ENCODE measurements at places on chromosomes 2 and 18.

GRCh38 chr2:8986327-8986976 lies 17.0 kb downstream of the MBOAT2 start:
- no peak for DNase-seq

- DNase-seq = no peak
Observed at GRCh38 chr18:12599543-12599942, 58.4 kb downstream of the SPIRE1 start.

GRCh38 chr18:69628774-69629359 lies 228.2 kb downstream of the DOK6 start:
- no peak for DNase-seq

- DNase-seq = no peak
Observed at GRCh38 chr2:45401431-45401922, 209.6 kb downstream of the SRBD1 start.

- no peak for DNase-seq
Observed at GRCh38 chr2:105886029-105886454, 141.3 kb downstream of the NCK2 start.

DNA sequence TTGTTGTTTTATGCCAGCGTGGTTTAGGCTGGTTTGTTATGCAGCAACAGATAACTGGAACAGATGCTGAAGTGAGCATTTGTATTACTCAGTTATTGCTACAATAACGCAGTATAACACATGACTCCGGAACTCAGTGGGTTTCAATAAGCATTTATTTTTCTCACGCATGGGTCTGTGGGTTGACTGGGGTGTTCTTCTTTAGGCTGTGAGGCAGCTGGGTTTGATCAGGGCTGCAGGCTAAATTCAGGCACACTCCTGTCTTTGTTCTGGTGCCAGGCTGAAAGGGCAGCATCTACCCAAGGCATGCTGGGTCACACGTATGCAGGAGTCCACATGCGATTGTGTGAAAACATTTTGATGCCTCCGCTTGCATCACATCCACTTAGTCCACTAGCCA lies 3.8 kb upstream of the SLC1A4 start:
- DNase-seq = no peak

DNA sequence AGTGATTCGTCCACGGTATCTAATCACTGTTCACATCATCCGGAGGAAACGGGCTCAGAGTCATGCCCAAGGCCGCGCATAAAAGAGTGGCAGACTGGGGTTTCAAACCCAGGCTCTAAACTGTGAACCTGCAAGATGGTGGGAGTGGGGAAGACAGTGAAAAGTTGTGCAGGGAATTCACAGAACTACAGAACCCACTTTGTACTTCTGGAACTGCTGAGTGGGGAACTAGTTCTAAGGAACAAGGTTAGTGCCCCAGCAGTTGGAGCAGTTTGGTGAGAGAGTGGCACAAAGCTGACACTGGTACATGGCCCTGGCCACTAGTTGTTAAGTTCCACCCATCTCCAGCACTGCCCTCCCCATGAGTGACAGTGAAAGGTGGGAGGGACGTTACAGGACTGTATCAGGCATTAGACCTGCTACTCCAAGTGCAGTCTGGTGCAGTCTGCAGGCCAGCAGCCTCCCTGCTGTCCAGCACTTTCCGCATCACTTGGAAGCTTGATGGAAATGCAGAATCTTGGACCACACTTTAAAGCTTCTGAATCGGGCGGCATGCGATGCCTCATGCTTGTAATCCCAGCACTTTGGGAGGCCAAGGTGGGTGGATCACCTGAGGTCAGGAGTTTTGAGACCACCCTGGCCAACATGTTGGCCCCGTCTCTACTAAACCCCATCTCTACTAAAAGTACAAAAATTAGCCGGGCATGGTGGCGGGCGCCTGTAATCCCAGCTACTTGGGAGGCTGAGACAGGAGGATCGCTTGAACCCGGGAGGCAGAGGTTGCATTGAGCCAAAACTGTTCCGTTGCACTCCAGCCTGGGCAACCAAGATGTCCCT lies 47.3 kb downstream of the C2orf42 start:
- DNase-seq = no peak

GRCh38 chr2:193251909-193252308 lies 1057.2 kb upstream of the TMEFF2 start:
- no peak for DNase-seq

DNA sequence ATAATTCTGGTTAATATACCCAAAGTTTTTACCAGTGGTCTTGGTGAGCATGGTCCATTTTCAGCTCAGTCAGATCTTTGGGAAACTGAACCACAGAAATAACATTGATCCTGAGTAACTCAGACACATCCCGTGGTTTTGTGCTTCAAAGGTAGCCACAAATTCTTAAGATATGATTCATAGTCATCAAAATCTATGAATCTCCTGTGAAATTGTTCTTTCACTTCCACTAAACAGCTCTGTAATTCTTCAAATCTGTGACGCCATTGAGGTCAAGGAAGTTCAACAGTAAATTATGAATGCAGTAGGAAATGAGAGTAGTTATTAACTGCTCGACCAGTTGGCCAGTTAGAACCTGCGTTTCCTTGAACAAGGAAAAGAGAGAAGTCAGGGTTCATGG lies 147.3 kb downstream of the IRS1 start:
- DNase-seq = no peak

DNA sequence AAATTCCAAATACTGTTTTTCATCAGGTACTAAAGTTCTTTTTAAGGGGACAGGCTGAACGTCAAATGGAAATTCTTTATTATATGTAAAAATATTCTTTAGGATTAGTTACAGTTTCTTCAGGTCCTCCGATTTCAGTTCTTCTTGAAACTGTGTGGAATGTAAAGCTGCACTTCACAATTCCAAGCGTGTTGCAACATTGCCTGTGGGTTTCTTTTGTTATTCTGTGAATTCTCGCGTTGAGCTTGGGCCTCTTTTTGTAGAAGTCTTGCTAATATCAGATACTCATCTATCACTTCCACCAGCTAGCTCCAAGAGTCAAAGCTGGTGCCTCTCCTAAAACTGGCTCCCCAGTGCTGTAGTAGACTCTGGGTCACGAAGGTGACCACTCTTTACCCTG lies 642.6 kb downstream of the METTL4 start:
- no peak for DNase-seq

- DNase-seq = no peak
Observed at GRCh38 chr18:23274638-23275482, 139.6 kb downstream of the CABLES1 start.

DNA sequence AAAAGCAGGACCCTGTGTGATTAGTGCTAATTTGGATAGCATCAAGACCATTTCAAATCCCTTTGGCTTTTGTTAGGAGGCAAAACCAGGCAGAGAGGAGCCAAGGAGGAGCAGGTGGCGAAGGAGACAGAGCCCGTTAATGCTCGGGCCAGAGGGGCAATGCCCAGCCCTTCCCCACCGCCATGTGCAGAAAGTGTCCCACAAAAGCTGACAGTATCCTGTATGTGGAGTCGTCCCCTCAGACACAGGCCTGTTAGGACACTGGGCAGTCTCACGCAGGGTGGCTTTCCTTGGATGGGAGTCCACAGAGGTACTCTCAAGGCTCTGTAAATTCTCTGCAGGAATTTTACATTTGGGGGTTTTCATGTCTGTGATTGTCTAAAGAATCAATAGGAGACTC lies 44.8 kb upstream of the TFCP2L1 start:
- DNase-seq = no peak

DNA sequence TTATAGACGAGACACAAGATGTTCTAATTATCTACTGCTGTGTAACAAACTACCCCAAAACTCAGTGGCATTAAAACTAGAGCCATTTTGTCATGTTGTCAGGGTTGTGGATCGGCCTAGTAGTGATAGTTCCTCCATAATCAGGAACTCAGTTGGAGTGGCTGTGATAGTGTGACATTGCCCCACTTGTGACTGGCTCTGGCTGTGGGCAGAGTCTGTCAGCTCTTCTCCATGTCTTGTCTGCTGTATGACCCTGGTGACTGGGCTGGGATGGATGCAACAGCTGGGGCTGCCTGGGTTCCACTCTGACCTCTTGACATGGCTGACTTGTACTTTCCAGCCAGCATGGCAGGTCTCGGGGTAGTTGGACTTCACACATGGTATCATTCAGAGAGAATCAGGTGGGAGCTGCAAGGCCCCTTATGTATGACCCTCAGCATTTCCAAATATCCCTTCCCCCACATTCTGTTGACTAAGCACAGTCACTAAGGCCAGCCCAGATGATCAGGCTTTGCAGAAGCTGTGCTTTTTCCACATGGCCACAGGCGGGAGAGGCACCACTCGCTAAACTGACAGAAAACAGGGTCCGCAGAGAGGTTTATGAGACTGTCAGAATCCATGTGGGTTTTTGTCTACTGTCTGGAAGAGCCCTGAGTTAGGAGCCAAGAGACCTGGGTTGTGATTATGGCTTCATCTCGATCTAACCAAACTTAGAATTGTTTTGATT lies 50.3 kb downstream of the SETBP1 start:
- no peak for DNase-seq

- DNase-seq = no peak
Observed at GRCh38 chr2:134275058-134275862, 21.4 kb downstream of the MGAT5 start.

- no peak for DNase-seq
Observed at GRCh38 chr18:79480171-79481045, 84.7 kb downstream of the NFATC1 start.

- DNase-seq = no peak
Observed at GRCh38 chr2:116510117-116510671, 1304.3 kb upstream of the DDX18 start.

DNA sequence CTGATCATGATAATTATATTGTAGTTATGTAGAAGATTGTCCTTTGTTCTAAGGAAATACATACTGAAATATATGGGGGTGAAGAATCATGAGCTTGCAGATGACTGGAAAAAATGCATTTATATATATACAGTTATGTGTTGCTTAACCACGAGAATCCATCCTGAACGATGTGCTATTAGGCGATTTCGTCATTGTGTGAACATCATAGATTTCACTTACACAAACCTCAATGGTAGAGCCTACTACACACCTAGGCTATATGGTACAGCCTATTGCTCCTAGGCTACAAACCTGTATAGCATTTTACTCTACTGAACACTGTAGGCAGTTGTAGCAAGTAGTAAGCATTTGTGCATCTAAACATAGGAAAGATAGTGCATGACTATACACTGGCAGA lies 2.6 kb upstream of the ACAA2 start:
- no peak for DNase-seq

GRCh38 chr2:236355911-236356310 lies 91.7 kb upstream of the ASB18 start:
- DNase-seq = no peak

- DNase-seq = no peak
Observed at GRCh38 chr2:49003201-49003600, 151.1 kb downstream of the FSHR start.

DNA sequence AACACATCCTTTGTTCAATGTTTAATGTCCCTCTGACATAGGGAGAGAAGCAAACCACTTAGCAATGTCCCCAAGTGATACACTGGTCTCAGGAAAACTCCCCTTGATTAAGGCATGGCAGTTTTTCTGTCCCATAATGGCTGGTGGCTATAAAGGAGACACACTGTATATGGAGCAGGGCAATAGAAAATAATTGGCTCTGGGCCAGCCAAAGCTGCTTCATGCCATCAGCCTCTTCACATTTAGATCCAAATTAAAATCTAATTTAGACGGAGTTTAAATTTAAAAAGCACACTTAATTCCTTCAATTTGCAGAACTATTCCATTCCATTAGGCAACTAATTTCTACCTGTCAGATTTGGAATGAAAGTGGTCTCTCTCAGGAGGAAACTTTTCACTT lies 638.1 kb downstream of the DSC3 start:
- DNase-seq = no peak

- DNase-seq = no peak
Observed at GRCh38 chr2:71736091-71736861, 282.9 kb downstream of the DYSF start.

DNA sequence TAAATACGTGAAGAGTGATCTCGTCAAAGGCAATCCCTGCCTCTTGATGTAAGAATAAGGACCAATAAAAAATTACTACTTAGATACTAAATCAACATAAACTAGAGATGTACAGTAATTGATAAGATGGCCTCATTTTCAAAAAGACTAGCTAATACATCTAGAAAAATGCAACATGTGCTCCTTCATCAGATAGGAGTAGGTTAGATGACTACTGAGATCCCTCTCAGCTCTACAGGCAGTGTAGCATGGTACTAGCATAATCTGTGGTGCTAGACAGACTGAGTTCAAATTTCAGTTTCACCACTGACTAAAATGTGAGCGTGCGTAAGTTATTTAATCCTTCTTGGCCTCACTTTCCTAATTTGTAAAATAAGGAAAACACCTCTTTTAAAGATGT lies 82.6 kb upstream of the FRZB start:
- DNase-seq = no peak

GRCh38 chr2:232744963-232745362 lies 31.4 kb downstream of the KCNJ13 start:
- DNase-seq = no peak

DNA sequence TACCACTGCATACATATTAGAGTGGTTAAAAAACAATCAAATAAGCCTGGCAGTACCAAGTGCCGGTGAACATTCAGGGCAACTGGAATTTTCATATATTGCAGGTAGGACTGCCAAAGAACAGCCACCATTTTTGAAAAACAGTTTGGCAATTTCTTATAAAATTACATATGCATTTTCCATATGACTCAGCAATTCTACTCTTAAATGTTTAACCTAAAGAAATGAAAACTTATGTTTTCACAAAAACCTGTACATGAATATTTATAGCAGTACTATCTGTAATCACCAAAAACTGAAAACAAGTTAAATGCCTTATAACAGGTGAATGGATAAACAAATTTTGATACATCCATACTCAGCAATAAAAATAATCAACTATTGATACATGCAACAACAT lies 39.9 kb downstream of the CTAGE1 start:
- DNase-seq = no peak

GRCh38 chr2:74558284-74559230 lies 4.0 kb downstream of the DOK1 start:
- no peak for DNase-seq

- no peak for DNase-seq
Observed at GRCh38 chr18:10419420-10420103, 34.9 kb upstream of the APCDD1 start.

DNA sequence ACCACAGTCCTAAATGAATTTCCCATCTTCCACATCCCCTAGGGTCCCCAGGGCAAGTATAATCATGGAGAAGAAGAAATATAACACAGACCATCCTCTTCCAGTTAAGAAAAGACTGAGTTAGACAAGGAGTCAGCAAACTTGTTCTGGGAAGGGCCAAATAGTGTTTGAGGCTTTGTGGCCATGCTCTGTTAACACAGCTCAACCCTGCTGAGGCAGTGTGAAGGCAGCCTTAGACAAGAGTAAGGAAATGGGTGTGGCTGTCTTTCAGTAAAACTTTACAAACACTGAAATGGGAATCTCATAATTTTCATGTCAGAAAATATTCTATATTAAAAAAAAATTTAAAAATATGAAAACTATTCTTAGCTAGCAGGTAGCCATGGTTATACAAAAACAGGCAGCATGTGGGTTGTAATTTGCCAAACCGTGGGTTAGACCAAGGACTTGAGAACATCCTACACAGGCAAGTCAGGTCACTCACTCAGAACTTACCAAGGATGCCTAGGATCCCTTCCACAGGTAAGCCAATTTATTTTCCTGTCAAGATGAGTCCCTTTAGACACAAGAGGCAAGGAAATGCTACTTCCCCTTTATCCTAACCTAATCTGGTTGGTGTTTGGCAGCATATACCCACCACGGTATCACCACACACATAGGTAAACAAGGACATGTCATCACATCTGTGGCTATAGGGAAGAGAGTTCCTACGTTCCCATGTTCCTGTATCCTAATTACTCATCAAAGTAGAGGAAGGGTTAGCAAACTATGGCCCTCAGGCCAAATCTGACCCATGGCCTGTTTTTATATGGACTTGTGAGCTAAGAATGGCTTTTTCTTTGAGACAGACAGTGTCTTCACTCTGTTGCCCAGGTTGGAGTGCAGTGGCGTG lies 31.9 kb downstream of the C2orf74 start:
- no peak for DNase-seq

Data from activated naive CD4-positive, alpha-beta T cell (primary cell).